ENCODE measurements at places on chromosomes 12 and 14. TPM values are rescaled to one million over a fixed set of nuclear protein-coding genes. Genes with fewer than 3 reads are reported as not detected.

The PZP gene
- 0.12 TPM for total RNA-seq

The RHOJ gene
- total RNA-seq, result 10.4 TPM

The TROAP gene
- 2.0 TPM for total RNA-seq

The NR2C1 gene
- 26.6 TPM for total RNA-seq

The PLEKHD1 gene
- 0.06 TPM for total RNA-seq

The PIWIL1 gene
- 0.12 TPM for total RNA-seq

The MPHOSPH9 gene
- 14.5 TPM for total RNA-seq

The LRFN5 gene
- total RNA-seq, result 2.8 TPM

The RERG gene
- total RNA-seq, result 5.9 TPM

The IAPP gene
- not detected for total RNA-seq

The SELPLG gene
- 22.4 TPM for total RNA-seq

The KLHL33 gene
- total RNA-seq, result 0.92 TPM

The EML5 gene
- total RNA-seq, result 1.7 TPM

The STRAP gene
- 81.9 TPM for total RNA-seq

Data from mucosa of gallbladder (tissue), 1 donor.